A673 (cell line): ENCODE measurements at places on chromosomes 16 and 17.
A peak's percentile ranks its signal among the peaks of the same experiment; 100 is the strongest.

DNA sequence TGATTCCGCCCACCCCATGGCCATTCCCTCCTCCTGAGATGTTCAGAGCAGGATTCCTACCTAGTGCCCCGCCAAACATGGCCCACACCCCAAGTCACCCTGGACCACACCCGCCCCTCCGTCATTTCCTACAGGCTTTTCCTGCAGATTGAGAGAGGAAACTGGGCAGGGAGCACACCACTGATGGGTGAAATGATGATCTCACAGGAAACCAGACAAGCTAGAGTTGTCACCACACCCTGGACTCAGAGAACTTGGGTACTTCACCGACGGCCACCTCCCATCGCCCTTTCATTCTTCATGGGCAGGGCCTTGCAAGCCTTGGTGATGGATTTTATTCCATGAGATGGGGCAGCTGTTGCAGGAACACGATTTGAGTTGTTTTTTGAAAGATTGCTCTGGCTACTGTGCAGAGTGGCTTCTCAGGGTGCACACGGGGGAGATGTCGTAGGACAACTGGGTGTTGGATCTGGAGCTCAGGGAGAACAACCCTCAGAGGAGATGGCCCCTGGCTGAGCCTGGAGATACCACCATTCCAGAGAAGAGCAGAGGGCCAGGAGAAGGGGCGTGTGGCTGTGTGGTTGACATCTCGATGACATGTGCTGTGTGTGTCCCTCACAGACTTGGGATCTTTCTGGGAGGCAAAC, 7.4 kb upstream of the B9D1 start:
- no peak for DNase-seq

- no peak for DNase-seq
These were observed 3.1 kb upstream of the PERCC1 start for GRCh38 chr16:1427473-1428461.

DNA sequence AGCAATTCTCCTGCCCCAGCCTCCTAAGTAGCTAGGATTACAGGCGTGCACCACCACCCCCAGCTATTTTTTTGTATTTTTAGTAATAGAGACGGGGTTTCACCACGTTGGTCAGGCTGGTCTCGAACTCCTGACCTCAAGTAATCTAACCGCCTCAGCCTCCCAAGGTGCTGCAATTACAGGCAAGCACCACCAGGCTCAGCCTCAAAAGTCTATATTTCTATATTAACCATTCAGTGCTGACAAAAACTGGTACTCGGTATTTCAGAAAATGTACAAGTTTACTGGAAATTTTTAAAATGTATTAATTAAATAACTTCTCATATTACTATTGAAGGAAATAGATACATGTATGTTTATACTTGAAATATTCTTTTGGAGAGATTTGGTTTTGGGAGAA, 1.4 kb upstream of the HEXD start:
- no peak for DNase-seq

- DNase-seq: no peak
These were observed 81.7 kb upstream of the SDK2 start for GRCh38 chr17:73725794-73726515.

- DNase-seq: no peak
These were observed 34.7 kb downstream of the SOCS3 start for GRCh38 chr17:78325076-78325687.

- no peak for DNase-seq
These were observed 42.7 kb downstream of the XPO6 start for GRCh38 chr16:28168991-28169554.

- DNase-seq: no peak
These were observed 16.5 kb upstream of the ZNF750 start for GRCh38 chr17:82856361-82856760.

DNA sequence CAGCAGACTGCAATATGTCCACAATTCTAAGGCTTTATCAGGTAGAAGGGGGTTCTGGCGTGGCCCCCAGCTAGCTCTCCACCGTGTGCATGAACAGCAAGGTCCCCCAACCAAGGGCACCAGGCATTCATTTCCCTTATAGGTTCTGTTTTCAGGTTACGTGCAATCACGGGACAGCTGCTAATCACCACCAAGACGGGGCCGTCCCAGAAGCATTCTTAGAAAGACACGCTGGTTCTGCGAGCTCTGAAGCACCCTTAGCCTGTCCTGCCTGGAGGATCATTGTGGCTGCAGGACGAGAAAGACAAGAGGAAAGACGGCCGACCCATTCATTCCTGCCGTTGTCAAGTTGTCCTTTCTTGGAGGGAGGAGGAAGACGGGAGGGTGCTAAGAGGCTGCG, 302.9 kb downstream of the SOX9 start:
- no peak for DNase-seq

DNA sequence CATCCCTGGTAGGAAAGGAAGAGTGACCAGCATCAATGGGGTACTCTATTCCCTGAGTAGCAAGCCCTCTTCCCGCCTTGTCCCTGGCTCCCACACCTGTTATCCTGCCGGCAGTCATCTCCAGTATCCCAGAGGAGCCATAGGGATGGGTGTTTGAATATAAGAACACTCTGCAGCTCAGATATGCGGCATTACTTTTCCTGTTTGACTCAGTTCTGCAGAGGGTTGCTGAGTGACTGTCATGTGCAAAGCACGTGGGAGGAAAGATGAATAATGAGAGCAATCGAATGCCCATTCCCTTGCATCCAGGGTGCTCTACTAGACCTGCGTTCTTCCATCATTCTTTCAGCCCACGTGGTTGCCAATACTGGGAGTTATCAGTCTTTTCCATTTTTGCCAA, 115.1 kb downstream of the PRKCB start:
- DNase-seq: peak; percentile 38

GRCh38 chr16:87809150-87809902, 43.5 kb upstream of the KLHDC4 start:
- peak; percentile 55 for DNase-seq

DNA sequence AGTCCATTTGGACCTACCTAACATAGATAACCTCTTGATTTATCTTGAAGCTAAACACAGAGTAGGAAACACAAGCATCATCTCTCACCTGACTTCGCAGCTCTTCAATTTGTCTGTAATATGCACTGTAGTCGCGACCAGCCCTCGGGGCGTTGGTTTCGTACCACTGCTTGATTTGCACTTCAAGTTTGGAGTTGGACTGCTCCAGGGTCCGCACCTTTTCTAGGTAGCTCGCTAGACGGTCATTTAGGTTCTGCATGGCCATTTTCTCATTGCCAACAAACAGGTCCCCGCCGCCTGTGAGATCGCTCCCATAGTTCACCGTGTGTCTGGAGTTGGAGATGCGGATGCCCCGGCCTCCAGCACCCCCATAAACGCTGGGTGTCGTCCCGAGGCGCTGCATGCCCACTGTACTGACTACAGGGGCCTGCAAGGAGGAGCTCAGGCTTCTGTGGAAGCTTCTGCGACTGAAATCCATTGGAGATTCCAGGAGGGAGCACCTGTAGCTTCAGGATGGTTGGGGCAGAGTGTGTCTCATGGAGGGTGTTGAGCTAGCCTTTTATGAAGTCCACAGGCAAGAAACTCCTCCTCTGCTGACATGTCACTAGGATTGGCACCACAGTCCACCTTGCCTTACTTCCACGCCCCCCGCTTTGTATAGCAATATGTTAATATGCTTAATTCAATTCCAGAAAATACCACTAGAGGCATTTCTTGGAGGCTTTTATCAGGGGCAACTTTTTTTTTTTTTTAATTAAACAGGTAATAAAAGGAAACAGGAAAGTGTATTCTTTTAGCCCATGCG, at the start of gene KRT20:
Gene KRT20, minus strand, starts transcription at position 535 of the 805 bp plus-strand sequence. Its CDS starts 57 bp downstream, at position 478.
- DNase-seq: no peak

DNA sequence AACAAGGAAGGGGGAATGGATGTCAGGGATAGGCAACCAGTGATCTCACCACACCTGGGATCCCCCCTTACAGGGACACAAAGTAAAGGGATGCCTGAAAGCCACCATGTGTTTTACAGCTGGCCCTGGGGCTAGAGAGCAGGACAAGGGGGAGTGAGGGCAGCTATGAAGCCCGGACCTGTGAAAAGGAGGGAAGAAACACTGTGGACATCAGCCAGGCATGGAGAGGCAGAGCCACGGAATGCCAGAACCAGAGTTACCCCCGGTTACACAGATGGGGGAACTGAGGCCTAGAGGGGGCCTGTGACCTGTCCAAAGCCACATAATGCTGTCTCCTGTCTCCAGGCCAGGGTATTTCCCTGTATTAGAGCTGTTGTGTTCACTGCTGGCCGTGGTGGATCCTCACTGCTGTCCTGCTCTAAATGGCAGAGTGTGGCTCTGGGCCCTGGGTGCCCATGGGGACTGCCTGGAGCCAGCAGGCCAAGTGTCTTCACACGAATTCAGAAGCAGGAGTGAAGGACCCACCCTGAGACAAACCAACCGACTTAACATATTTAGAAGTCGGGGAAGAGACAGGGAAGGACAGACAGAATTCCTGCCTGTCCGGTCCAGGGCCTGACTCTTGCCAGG, 29.7 kb upstream of the ITGA3 start:
- no peak for DNase-seq

DNA sequence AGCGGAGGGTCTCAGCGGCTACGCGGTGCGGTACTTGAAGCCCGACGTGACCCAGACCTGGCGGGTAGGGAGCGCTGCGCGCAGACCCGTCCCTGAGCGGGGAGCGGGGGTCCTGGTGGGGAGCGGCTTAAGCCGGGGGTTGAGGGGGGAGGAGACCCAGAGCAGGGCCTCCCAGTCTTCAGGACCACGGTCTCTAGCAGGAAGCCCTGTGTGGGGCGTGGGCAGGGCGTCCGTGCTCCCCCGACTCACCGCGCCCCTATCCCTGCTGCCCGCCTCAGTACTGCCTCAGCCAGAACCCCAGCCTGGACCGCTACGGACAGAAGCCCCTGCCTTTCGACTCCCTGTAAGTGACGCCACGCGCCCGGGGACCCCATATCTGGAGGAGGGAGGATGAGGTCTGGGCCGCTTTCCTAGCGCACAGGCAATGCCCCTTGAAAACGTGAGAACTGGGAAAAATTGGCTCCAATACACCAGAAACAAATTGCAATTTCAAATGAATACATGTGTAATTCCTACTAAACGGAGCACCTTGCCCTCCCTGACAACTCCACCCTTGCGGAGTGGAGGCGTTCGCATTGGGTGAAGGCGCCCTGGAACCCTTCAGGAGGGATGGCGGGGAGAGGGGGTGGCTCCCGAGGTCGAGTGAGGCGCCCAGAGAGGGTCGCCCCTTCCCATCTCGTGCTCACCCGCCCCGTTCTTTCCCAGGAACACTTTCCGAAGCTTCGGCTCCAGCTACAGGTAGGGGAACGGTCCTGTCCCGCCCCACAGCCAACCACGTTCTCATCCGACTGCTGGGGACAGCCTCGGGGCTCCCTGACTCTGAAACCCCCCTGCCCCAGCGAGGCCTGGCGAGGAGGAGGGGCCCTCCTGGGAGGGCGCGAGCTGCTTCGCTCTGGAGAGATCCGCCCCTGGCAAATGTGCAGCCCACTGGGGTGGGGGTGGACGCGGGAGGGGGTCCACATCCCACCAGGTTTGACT, 14.6 kb upstream of the CNGB1 start:
- DNase-seq: no peak

DNA sequence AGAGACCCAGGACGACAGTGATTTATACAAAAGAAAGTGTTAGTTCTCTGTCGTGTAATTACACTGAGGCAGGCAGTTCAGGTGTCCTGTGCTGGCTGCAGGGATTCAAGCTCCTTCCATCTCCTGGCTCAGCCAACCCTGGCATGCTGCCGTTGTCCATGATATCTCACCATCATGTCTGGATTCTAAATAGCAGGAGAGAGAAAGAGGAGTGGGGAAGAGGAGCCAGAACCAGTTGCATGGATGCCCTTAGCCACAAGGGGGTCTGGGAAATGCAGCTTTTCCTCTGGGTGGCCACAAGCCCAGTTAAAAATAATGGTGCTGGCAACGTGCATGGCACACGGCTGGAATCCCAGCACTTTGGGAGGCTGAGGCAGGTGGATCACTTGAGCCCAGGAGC, 9.7 kb downstream of the C16orf54 start:
- no peak for DNase-seq

DNA sequence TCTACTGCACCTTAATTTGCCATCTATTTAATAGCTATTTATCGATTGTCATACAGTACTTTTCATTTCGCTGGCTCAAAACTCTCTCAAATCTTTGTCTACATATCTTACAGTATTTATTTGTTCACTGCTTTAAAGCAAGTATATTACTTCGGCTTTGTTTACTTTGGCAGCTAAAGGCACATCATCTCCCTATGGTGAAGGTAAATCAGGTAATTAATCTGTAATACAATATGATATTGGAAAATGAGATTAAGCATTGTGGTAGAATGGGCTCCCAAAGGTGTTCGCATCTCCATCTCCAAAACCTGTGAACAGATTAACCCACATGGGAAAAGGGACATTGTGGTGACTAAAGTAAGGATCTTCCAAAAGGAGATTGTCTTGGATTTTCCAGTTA, 6.5 kb downstream of the TMEM170A start:
- DNase-seq: no peak

DNA sequence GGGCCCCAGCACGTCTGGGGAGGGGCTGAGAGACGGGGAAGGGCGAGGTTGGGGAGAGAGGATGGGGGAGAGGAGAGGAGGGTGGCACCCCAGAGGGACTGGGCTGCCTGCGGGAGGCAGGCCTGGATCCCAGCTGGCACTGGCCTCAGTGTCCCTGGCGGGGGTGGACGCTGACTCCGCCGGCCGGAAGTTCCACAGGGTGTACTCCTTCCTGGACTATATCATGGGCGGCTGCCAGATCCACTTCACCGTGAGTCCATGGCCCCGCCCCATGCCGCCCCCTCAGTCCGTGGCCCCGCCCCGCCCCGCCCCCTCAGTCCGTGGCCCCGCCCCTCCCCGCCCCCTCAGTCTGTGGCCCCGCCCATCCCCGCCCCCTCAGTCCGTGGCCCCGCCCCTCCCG, 11.3 kb downstream of the CPNE7 start:
- no peak for DNase-seq

DNA sequence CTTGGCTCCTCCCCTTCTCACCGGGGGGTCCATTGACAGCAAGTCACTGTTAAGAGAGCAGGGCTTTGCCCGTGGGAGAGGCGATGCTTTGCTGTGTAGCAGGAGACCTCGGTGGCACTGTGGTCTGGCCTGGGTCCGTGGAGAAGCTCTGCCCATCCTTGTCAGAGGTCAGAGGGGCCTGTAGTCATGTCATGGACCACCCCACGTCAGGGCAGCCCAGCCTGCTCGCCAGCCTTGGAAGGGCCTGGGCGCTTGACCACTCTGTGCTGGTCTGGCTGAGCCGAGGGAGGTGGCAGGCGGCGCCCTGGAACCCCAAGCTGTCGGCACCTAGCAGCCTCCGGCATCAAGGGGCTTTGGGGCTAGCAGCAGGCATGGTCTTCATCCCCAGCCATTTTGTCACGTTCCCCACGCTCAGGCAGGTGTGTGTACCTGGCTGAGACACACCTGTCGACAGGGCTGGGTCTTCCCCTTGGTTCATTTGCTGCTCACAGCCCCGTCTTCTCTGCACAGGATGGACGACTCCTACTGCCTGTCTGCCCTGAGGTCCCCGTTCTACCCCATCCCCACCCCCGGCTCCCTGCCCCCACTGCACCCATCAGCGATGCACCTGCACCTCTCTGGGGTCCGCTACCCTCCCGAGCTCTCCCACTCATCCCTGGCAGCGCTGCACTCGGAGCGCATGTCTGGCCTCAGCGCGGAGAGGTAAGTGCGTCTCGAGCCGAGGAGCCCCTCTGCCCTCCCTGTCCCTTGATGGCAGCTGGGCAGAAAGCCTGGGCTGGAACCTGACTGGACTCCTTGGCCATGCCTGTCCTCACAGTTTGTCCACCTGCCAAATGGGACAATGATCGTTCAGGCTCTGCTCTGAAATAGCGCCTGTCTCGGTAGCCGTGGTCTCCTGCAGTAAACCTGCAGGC, 33.3 kb downstream of the GINS2 start:
- DNase-seq: peak; percentile 64
